Thyroid gland (tissue), 4 donors: ENCODE measurements at places on chromosomes 6 and 20. TPM values are rescaled to one million over a fixed set of nuclear protein-coding genes. Genes with fewer than 3 reads are reported as not detected.

Gene MOG
- total RNA-seq = not detected

Gene UFL1
- total RNA-seq = 40.2 TPM

Gene PGC
- total RNA-seq = not detected

Gene SMPDL3A
- 15.5 TPM for total RNA-seq
